ENCODE measurements at places on chromosomes 6 and 20.

GRCh38 chr6:132910759-132911158 is 96.4 kb downstream of the RPS12 start:
- DNase-seq: no peak

DNA sequence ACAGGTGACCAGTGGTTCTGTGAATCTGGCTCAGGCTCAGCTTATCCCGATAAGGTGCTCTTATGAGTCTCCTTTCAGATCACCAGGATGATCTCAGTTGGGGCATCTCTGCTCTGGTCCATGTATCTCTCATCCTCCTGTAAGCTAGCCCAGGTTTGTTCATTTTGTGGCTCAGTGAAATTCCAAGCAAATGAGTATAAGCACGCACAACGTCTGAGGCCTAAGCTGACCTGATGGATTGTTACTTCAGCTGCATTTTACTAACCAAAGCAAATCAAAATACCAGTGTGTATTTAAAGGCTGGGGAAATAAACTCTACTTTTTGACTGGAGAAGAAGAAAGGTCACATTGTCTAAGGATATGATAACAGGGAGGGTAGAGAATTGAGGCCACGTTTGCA is 551.0 kb upstream of the BTBD3 start:
- DNase-seq: no peak

GRCh38 chr6:164087870-164088269 is 673.4 kb downstream of the QKI start:
- DNase-seq: no peak

DNA sequence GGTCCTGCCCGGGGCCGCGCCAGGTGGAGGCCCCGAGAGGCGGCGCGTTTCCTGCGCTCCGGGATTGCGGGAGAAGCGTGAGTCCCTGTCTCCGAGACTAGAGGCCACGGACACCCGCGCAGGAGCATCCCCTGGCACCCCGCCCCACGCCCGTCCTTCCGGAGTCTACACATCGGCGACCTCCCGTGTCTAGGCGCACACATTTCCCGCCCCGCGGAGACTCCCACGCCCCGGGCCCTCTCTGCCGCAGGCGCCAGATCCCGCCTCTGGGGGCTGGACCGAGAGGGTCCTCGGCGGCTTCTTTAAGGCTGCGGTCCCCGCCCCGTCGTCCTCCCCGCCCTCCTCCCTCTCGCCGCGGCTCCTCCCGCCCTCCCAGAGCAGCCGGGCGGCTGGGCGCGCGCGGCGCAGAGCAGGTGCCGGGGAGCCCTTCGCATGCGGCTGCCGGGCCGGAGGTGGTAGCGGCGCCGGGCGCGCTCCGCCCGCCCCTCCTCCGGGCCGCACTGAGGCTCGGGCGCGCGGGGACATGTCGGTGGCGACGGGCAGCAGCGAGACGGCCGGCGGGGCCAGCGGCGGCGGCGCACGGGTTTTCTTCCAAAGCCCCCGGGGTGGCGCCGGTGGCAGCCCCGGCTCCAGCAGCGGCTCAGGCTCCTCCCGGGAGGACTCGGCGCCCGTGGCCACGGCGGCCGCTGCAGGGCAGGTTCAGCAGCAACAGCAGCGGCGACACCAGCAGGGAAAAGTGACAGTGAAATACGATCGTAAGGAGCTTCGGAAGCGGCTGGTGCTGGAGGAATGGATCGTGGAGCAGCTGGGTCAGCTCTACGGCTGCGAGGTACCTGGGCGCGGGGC is at the start of gene PPP1R14C:
PPP1R14C (plus strand) TSS at position 375 of the 846 bp plus-strand sequence; CDS start at position 524, 149 bp downstream.
- no peak for DNase-seq

Measured in CD4-positive, alpha-beta T cell treated with Interleukin-6 at 100 ng/mL for 8 hours (primary cell).